Esophagus squamous epithelium (tissue), 5 donors: ENCODE measurements at places on chromosomes 7 and 10. TPM values are rescaled to one million over a fixed set of nuclear protein-coding genes. Genes with fewer than 3 reads are reported as not detected.

DNA sequence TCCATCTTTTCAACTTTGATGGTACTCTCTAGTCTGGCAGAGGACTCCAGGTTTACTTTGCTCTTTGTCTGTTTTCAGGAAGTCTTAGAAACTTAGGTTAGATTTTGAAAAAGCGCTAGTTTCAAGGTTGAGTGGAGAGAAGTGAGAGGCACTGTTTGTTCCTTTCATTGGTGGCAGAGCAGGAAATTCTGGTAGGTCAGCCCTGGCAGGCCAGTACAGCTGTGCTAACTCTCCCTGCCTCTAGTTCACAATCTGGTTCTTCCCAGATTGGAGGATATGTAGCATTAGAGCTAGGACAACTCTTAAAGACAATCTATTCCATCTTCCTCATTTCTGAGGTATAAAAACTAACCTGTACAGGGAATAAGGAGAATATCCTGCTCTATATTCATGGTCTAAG lies 160.9 kb upstream of the FZD1 start:
- no peak for DNase-seq

PALD1 gene
- total RNA-seq, result 5.9 TPM

VSTM4 gene
- 6.9 TPM for total RNA-seq

OPN4 gene
- not detected for total RNA-seq

GRCh38 chr7:141366091-141366621 lies 185.1 kb upstream of the AGK start:
- DNase-seq, result no peak

DNA sequence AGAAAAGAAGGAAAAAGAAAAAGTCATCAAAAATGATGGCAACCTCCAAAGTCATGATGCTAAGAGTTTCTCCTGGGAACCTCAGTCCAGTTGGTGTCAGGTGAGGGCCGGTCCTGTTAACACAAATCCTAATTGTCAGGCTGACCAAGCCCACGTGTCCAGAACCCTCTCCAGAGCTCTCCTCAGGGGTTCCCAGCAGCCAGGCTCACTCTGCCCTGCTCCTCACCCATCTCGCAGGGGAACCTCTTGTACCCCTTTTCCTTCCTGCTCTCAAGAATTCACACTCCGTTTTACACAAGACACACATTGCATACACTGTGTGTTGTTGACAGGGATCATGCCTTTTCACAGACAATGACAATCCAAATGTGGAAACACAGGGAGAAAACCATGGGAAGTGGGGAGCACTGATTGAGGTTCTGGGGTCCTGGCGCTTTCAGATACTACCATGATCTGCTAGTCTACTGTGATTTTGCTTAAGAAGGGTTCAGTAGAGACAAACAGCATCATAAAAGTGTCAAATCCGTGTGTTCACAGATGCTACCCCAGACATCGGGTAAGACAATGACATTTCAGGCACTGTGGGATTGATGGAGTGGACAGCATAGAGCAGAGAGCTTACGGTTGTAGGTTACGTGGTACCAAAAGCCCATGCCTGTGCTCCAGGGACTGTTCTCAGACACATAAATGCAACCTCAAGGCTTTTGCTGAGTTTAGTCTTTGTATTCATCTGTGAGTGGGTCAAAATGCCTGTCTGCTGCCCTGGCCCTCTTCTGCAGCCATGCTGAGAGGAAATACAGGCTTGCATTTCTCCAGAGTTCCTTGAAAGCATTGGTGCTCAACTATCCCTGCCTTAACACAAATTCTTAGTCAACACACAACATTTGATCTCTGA lies 16.0 kb downstream of the IL2RA start:
- no peak for DNase-seq

DNA sequence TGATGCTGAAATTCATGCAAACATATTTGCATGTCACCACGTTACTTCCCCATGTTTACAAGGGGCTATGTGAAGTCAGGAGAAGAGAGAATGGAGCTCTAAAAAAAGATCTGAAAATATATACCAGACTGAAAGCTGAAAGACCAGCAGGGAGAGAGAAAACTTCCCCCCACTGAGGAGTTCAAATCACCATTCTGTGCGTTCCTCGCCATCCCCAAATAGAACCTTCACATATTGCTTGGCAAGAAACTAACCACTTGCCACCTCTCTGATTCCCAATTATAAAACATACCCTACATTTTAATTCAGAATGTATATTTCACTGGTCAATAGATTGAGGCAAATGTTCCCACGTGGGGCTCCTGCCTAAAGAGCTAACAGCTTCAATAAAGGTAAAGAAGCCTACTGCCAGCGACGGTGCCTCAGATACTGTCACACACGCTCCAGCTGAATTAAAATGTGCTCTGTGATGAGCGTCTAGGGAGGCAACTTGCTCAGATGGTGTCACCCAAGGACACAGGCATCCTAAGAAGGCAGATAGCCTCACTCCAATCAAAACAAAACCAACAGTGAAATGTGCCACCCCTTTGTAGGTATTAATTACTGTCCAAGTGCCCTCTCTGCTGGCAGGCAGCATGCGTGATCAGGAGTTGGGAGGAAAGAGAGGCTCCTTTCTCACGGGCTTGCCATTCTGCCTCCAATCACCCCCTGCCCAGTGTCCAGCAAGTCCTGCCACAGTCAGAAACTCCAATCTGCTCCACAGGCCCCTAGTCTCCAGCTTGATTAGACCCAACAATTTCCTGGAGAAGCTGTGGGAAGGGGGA lies 298.2 kb downstream of the GRID1 start:
- no peak for DNase-seq

DNA sequence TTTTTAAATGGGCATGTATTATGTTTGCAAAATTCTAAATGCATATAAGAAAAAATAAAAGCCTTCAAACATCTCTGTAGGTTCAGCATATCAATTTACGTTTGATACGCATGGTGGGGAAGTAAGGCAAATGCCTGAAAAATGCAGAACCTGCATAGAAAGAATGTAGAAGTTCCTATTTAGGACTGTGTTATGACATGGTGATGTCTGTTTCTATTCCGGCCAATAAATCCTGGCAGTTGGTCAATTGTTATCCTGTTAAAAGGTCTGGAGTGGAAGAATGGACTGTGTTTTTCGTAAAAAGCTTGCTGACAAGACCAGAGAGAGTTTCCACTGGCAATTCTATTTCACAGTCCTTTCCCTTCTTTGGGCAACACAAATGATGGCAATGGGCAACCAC lies 49.6 kb upstream of the CAV2 start:
- DNase-seq, result no peak

DNA sequence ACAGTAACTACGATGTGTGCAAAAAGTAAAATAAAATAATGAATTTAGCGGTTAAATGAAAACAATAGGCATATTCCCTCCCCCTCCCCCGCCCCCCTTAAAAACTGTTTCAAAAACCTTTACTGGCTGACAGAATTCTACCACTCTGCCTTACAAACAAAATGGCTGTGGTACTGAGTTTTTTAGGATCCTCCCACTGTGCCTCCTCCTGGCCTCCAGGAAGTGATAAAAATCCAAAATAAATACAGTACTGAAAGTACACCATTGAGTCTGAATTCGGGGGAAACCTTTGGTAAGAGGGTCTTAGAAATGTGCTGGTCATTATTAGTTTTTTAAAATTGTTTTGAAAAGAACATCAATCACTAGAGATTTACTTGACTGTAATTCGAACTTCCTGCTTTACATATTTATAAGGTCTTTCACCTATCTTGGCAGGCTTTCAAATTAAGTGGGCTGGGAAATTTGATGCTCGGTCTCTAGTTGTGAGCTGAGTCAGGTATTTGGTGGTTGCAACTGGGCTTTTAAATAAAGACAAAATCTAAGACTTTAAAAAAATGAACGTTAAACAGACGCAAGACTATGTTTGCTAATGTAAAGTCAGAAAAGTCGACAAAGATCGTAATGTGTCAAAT lies 32.5 kb upstream of the EPC1 start:
- DNase-seq, result no peak

PTPRN2 gene
- total RNA-seq, result 1.5 TPM

DNA sequence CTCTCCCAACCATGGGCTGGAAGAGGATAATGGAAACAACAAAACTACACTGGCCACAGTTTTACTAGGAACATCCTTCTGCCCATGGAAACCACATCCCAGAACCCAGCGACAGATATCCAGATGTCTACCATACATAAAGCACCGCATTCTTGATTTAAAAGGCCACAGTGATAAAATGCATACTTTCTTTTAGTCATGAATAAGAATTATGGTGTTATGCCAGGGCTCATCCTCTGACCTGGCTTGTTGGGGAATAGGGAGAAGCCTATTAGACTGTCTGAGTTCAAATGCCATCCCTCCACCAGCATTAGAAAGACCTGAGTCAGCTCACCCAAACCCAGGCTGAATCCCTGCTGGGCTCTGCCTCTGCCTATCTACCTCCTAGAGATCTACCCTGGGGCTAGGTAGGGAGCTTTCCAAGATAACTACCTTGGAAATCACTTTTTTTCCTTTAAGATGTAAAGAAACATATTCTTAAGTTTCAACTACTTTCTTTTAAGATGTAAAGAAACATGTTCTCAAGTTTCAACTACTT lies 5.2 kb downstream of the ABCA13 start:
- DNase-seq, result no peak

FKBP6 gene
- not detected for total RNA-seq

GRCh38 chr7:20269726-20270125 lies 52.5 kb upstream of the MACC1 start:
- no peak for DNase-seq

- DNase-seq, result no peak
Measured at GRCh38 chr10:124450012-124450782, at the start of gene NKX1-2. NKX1-2 (minus strand) TSS chr10:124450035; CDS start chr10:124449943, 92 bp downstream.

GRCh38 chr7:137393570-137393969 lies 50.0 kb upstream of the PTN start:
- no peak for DNase-seq

DNA sequence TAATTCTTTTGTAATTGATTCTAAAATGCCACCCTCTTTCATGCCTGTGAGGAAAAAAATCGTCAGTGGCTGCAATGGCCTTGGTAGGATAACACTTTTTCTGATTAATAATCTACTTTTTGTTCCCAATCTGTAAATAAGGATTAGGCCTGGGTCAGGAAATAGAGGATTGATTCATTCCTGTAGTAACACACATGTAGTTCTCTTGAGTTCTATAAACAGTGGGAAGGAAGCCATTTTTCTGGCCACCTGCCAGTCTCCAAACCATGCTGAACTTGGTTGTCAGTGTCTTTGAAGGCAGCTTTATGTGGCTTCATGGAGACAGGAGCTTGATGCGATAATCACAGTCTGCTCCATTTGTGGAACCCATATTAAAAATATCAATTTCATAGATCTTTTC lies 169.3 kb upstream of the NFE2L3 start:
- no peak for DNase-seq

DNA sequence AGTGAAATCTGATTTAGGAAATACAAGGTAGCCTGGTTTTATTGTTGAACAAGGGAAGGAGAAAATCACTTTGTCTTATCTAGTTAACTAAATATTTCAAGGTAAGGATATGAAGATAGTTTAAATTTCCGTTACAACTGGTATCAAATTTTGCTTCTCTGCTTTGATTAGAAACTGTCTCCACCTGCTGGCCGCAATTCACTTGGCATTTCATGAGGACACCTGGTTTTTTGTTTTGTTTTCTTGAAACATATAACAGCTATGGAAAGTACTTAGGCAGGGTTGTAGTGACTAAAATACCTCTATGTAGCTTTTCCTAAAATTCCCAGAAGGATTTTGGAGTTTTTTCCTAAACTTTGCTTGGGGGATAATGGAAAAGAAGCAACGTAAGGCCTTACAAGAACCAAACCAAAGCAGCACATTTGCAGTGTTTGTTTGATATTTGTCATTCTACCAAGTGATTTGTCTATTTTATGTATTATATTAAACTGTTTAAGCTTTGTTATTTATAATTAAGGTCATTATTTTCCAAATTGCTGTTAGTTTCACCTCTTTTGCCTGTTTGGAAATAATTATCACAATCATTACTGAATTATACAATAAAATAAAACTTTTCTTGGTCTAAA lies 73.6 kb downstream of the AHCYL2 start:
- DNase-seq, result no peak

- DNase-seq, result no peak
Measured at GRCh38 chr10:86170255-86171108, 196.1 kb downstream of the GRID1 start.

DNA sequence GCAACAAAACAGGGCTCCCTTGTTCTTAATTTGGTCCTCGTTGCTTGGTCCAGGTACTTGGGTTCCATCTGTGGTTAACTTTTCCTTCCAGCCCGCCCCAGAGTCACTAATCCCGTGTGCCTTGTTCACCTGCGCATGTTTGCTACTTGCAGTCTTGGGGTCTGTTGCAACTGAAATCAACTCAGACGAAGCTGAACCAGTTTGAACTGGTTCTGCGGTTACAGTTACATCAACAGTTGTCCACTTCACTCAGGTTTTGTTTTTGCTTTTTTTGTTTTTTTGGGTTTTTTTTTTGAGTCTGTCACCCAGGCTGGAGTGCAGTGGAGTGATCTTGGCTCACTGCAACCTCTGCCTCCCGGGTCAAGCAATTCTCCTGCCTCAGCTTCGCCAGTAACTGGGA lies 34.7 kb downstream of the TRRAP start:
- DNase-seq, result no peak

SAP25 gene
- total RNA-seq, result 1.8 TPM

DNA sequence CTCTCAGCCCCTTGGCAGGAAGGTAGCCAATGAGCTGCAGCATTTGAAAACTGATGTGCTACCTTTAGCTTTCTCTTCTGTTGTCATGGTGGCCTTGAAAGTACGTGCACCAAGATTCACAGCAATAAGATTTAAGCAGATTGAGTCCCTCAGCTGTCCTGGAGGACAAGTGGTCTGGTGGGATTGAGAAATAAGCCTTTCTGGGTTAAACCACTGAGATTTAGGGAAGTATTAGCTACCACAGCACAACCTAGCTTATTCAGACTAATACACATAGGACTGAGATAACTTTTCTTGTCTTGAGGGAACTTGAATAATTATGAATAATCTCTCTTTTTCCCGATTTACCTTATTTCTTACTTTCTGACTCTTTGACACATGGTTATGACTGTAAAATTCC lies 324.0 kb downstream of the PTEN start:
- no peak for DNase-seq

HABP2 gene
- not detected for total RNA-seq

DNA sequence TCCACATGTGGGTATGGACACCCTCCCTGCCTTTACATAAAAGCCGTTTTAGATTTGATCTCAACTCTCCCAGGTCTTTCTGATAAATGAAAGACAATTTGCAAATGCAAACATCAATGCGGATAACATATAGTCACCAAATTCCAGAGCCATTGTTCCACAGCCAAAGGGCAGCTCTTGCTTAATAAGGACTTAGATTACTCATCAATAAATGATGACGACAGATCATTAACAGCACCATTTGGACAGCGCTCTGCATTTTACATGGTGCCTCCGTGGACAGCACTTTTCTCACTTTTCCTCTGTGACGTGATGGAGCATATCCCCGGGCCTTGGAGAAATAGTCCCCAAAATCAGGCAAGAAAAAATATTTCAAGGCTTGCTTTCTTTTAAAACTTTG lies 370.3 kb upstream of the CELF2 start:
- no peak for DNase-seq

DNA sequence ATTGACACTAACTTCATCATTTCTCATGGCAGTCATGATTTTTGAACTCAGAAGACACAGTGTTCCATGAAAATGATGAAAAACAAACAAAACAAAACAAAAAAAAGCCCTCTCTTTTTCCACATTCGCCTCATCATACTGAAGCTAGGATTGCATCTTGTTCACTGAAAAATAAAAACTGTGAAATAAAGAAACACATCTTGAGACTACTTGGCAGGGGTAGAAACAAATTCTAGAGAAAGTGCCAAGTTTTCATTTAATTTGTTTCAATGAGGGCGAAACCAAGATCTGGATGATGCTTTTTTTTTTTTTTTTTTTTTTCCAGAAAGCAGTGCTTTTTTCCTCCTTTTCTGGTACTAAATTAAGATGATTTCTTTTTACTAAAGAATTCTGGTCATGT lies 350.4 kb upstream of the ETV1 start:
- no peak for DNase-seq

FOXI2 gene
- total RNA-seq, result 0.64 TPM
